ENCODE measurements at places on chromosomes 4 and X. TPM values are rescaled to one million over a fixed set of nuclear protein-coding genes. Genes with fewer than 3 reads are reported as not detected.

The BRS3 gene
- not detected for total RNA-seq

The GLRA2 gene
- not detected for total RNA-seq

The VSIG1 gene
- 0.15 TPM for total RNA-seq

DNA sequence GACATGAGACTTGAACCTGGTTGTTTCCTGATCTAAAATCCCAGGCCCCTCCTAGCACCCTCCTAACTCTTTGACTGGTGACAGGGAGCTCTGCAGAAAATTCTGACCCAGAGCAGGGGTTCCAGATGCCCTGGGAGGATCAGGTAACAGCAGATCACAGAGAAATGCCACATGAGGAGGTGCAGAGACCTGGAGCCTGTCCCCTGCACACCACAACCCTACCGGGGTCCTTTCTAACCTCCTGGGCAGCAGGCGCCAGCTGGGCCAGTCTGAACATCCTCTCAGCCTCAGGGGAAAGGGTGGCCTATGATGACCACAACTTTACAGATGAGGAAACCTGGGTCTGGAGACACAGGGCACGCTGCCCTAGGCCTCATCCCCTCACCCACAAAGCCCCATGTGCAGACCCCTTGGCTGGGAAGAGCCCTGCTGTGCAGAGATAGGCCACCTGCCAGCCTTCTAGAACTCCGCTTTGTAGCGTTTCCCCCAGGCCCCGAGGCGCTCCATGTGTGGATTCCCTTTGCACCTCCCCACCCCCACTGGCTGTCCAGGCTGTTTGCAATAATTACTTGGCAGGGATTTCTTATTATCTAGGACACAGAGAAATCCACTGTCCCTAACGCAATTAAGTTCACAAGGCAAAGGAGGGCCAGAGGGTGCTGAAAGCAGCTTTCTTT is 36.5 kb downstream of the WDR1 start:
- DNase-seq: no peak

DNA sequence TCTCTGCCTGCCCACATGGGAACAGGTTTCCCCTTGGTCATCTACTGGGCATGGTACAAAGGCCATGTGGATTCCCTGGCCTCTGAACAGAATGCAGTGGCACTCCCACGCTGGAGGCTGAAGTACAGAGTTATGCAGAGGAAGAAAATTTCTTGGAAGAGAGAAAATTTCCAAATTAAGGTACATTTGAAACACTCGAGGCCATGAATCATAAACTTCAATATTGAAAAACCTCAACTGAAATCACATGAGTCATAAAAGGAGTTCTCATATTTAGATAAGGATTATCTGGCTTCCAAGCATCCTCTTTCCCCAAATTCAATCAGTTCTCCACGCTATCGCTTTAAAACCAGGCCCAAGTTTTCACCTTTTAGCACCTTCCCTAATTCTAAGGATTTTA is 28.1 kb upstream of the TXK start:
- peak; percentile 49 for DNase-seq

GRCh38 chr4:158991534-158992155 is 111.2 kb upstream of the RAPGEF2 start:
- no peak for DNase-seq

DNA sequence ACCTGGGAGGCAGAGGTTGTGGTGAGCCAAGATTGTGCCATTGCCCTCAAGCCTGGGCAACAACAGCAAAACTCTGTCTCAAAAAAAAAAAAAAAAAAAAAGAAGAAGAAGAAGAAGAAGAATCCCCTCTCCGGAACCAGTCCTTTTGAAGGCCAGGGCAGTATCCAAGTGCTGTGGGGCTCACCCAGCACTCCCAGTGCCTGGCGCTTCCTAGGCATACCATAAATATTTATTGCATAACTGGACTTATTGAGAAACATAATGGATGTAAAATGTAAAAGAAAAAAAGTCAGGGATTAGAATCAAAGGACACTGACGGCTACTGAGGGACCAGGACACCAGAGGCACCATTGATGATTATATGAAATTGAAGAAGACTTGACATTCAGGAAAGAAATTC is 162.1 kb upstream of the KIT start:
- DNase-seq: no peak

DNA sequence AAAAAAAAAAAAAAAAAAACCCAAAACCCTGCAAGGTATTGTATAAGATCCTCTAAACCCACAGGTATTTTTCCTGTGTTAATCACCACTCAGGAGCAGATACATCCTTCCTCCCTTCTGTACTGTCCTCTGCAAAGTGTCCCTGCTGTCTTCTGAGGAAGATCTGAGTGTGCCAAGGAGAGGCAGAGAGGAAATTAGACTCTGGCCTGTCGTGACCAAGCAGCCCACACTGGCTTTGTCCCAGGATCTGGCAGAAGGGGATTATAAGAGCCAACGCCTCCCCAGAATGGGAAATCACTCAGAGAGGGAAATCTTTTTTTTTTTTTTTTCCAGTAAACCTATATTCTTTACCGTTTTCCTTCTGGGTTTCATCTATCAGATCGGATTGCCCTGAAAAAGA is 39.6 kb downstream of the PTCHD1 start:
- no peak for DNase-seq

DNA sequence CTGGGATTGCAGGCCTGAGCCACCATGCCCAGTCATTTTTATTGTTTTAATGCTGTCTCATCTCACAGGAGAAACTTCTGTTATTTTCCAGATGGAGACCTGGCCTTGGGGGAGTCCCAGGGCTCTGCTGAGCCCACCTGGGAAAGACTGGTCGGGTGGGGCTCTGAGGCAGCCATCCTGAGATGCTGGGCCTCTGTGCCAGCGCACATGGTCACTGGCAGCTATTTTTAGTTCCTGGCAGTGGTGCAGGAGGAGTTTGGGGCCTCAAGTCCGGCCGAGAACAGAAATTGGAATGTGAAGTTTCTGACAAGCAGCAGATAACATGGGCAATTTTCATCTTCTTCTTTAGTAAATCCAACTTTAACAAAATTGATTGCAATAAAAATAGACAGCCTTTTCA is 44.5 kb downstream of the SORCS2 start:
- no peak for DNase-seq

DNA sequence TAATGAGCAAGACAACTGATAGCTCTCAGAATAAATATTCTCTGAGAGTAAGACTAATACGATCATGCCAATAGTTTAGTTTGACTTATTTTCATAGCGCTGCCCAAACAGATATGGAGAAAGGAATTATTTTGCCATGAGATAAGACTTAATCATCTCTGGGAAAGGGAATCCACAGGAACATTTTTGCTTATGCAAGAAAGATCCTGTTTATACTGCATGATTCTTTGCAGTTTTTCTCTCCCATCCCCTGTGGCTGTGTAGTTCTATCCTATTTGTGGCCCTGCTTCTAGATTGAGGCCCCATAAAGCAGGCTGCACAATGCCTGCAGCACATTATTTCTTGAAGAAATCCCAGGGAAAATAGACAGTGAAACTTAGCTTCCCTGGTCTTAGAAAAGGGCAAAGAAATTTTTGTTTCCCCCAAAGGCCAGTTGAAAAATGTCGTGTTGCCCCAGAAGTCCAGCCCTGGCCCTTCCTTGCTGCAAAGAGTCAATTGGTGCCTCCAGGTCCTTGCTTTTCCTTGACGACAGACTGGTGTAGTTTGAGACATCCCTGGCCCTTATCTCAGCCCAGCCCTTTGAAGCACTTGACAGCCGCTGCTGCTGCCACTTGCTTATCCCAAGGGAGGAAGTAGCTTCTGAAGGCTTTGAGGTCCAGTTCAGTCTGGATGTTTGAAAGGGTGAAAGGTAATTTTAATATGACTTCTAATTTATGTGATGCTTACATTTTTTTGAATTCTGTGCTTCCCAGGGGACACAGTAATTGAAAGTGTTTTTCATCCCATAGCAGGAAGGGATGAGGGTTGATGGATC is 45.0 kb upstream of the SH3RF1 start:
- peak; percentile 53 for DNase-seq

The IBSP gene
- total RNA-seq: not detected

The BST1 gene
- 3.0 TPM for total RNA-seq

GRCh38 chr4:78312989-78313753 is 238.4 kb upstream of the ANXA3 start:
- DNase-seq: no peak

GRCh38 chr4:150867148-150867547 is 147.9 kb downstream of the LRBA start:
- peak; percentile 74 for DNase-seq

GRCh38 chr4:184583738-184584502 is 65.3 kb downstream of the CASP3 start:
- DNase-seq: no peak

GRCh38 chr4:154503598-154503997 is 12.0 kb upstream of the DCHS2 start:
- DNase-seq: peak; percentile 15

The TMEM156 gene
- total RNA-seq: 3.9 TPM

- peak; percentile 9 for DNase-seq
Observed at GRCh38 chrX:116198810-116199209, 28.3 kb downstream of the AGTR2 start.

DNA sequence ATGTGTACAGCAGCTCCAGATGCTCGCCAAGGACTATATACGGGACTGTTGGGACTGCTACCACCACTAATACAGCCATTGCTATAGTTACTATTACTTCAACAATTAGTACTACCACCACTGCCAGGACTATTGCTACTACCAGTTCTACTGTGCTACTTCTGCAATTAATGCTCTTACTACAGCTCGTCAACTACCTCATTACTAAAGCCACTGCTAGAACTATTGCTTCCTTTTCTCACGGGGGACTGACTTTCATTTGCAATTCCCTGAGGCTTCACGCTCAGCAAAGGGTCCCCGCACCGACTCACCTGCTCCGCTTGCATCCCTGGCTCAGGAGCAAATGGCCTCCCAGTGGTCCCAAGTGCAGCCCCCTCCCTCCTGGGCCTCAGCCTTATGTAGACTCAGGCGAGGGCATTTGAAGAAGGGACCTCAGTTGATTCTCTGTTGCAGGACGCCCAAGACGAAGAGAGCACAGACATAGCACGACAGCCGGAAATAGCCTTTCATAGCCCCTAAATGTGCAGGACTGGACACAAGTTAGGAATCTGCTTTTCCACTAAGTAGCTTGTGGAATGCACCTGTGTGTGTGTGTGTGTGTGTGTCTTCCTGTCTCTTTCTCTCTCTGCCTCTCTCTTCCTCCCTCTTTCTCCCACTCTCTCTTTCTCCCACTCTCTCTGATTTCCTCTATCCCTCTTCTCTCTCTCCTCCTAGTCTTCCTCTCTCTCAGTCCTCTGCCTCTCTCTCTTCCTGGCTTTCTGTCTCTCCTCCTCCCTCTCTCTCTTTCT is 294.8 kb downstream of the ASMT start:
- DNase-seq: no peak

Data from M059J (cell line).